ENCODE measurements at places on chromosomes 3 and 15.
A peak's percentile ranks its signal among the peaks of the same experiment; 100 is the strongest.

GRCh38 chr15:55665605-55666227 lies 77.2 kb downstream of the PRTG start:
- no peak for DNase-seq

DNA sequence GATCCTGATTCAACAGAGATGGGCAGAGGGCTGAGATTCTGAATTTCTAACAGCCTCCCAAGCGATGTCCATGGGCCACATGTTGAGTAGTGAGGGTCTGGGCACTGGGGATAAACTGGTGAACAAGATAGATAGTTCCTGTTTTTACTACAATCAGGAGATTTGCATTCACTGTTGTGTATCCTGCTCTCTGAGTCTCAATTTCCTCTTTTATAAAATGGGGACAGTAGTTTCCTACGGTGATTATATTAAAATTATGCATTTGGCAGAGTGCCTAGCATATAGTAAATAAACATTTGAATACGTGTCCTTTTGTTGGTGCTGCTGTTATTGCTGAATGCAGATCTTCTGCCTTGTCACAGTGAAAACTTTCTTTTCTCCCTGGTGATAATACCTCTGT lies 102.5 kb downstream of the MYH15 start:
- DNase-seq: no peak

- no peak for DNase-seq
Observed at GRCh38 chr3:120472121-120472844, 21.5 kb upstream of the FSTL1 start.

DNA sequence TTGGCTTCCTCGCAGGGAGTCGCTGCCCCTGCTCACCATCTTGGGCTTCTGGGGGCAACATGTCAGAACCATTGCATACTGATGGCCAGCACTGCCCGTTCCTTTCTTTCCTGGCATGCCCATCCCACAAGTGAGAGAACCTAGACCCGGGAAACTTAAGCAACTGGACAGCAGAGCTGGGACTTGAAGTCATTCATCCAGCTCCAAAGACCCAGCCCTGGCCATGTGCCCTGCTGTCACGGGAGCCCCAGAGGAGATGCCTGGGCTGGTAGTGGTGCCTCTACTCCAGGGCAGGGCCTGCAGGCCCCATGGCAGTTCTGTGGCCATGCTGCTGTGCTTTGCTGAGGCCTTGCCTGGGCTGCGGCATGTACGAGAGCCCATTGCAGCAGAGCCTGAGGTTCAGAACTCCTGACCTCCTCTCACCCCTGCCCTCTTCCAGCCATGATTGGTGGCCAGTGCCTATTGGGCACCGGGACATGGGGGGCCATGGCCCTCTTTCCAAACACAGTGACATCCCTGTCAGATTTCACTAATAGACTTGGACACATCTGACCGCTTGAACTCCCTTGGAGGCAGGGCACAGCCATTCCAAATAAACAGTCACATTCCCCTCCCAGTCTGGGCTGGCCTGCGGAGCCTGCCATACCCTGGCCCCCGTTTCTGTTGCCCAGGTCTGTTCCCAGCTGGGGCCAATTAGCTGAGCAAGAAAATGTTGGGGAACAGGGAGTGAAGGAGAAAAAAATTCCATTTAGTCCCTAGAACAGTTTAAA lies 115.9 kb downstream of the EEFSEC start:
- DNase-seq: no peak

GRCh38 chr3:106392915-106393314 lies 524.1 kb upstream of the CBLB start:
- DNase-seq: no peak

DNA sequence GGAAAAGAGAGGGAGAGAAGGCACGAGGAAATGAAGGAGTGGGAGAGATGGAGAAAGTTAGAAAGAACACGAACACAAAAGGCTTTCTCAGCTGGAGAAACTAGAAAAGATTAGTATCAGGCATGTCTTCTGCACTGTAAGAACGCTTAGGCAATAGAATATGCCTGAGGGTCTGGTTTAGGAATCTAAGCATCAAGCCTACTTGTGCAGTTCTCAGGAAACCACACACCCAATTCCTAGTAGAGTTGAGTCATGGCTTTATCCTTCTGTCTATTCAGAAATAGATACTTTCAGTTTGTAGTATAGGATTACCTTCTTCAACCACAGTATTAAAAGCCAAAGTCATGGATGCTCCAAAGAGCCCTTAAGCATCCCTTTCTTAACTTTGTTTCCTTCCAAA lies 969.4 kb downstream of the NTRK3 start:
- DNase-seq: no peak

DNA sequence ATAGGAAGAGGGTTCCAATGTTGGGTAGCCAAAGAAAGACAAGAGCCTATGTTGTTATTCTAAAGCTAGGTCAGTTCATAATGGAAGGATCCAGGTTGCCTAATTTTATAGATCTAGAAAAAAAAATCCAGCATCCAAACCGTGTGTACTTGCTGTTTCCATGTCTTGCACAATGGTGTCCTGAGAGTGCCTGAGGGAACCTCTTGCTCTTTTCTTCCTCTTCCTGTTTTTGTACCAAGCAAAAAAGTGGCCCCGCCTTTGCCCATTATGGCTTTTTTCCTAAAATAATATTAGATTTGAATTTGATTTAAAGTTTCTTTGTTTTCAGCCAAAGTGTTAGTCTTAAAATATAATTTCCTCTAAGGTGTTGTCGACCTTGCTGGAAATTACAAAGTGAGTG lies 224.4 kb downstream of the RYR3 start:
- no peak for DNase-seq

DNA sequence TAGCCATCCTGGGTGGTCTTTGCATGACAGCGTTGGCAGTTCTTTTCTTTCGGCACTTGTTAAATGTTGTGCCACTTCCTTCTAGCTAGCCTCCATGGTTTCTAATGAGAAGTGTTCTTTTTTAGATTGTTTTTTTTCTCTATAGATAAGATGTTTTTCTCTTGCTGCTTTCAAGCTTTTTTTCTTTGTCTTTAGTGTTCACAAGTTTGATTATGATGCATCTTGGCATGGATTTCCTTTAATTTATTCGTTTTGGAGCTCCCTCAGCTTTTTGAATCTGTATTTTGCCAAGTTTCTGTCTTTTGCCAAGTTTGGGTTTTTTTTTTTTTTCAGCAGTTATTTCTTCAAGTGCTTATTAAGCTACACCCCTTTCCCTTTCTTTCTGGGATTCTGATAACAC lies 53.1 kb downstream of the TM2D3 start:
- DNase-seq: no peak

- no peak for DNase-seq
Observed at GRCh38 chr3:169615833-169616232, 47.7 kb downstream of the MECOM start.

DNA sequence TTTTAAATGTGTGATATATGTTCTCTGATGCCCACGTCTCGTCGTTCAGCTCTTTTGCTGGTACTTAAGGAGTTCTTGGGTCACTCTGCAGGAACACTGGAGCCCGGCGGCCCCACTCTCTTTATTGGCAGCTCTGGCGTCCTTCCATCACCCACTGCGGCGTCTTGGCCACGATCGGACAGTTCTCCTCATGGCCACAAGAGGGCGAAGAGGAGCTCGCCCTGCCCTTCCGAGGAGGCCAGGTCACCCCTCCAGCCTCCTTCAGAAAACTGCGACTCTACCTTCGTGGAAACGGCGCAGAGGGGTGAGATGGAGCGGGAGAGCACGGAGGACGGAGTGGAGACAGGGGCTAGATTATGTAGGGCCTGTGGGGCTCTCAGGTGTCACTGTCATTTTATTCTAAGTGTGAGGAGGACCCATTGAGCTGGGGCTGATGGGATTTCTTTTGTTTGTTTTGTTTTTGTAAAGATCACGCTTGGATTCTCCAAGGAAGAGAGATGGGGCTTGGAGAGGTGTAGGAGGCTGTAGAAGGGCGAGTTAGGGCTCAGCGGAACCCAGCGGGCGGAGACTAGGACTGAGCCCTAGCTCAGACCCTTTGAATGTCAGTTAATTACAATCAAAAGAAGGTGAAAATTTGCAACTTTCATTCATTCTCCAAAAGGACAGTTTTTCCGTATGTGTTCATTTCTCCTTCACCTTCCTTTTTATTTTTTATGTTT lies 28.0 kb upstream of the GABRA5 start:
- DNase-seq: peak; percentile 33

DNA sequence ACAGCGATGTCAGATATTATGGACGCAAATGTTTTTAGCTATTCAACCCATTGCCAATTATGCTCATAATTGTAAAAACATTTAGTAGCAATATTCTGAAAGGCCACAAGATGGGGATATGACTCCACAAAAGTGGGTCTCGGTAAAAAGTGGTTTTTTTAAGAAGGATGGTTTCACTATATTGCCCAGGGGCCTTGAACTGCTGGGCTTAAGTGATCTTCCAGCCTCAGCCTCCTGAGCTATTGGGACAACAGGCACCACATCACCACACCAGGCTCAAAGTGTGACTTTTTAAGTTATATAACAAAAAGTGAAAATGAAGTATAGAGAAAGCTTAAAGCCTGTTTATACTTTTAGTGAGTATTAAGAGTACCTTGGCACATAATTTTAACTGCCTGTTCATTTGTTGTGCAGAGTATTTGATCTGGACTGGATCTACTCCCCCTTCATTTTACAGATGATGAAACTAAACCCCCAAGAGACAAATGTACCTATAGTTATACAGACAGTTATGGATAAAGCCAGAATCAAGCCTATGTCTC lies 9.4 kb downstream of the NAA50 start:
- DNase-seq: peak; percentile 73

All from DMS53 (cell line).